Posterior vena cava (tissue), 2 donors: ENCODE measurements at places on chromosomes 3 and 15. TPM values are rescaled to one million over a fixed set of nuclear protein-coding genes. Genes with fewer than 3 reads are reported as not detected.

Gene WDR93
- not detected for total RNA-seq

Gene DZIP3
- 11.8 TPM for total RNA-seq

Gene C3orf20
- total RNA-seq = not detected

Gene GOLGA6L25
- total RNA-seq = not detected

Gene FAM107A
- 38.7 TPM for total RNA-seq

Gene PRR20G
- not detected for total RNA-seq

Gene OCA2
- total RNA-seq = 0.38 TPM

Gene SCN11A
- total RNA-seq = 0.29 TPM

Gene TRIM71
- total RNA-seq = not detected

Gene GOLGA8R
- total RNA-seq = 3.4 TPM

Gene QARS1
- total RNA-seq = 137 TPM

Gene DNAJA4
- total RNA-seq = 22.3 TPM

Gene SEMA7A
- total RNA-seq = 1.2 TPM

Gene CELSR3
- 0.65 TPM for total RNA-seq

Gene GXYLT2
- 28.3 TPM for total RNA-seq

Gene TTLL13
- not detected for total RNA-seq

Gene C15orf39
- 25.8 TPM for total RNA-seq

Gene CCDC71
- 14.3 TPM for total RNA-seq

Gene PLSCR1
- total RNA-seq = 72.1 TPM

Gene SLC9C1
- 1.4 TPM for total RNA-seq

Gene ERC2
- 0.14 TPM for total RNA-seq

Gene GOLGA8H
- 0.93 TPM for total RNA-seq

Gene RNU6-1
- total RNA-seq = not detected

Gene ACOX2
- total RNA-seq = 20.6 TPM

Gene ARIH2
- total RNA-seq = 84.6 TPM

Gene SLC35G2
- total RNA-seq = 6.9 TPM

Gene CIP2A
- total RNA-seq = 3.5 TPM

Gene DBR1
- total RNA-seq = 10.5 TPM

Gene HGD
- total RNA-seq = 0.48 TPM

Gene CHRFAM7A
- 8.3 TPM for total RNA-seq

Gene SHC4
- total RNA-seq = 6.2 TPM

Gene AMT
- total RNA-seq = 1.0 TPM

Gene DNAH12
- total RNA-seq = 0.19 TPM

Gene SLC4A7
- total RNA-seq = 30.9 TPM

Gene PAQR5
- 0.29 TPM for total RNA-seq

Gene GATM
- total RNA-seq = 27.2 TPM
